ENCODE measurements at places on chromosomes 2 and 18. TPM values are rescaled to one million over a fixed set of nuclear protein-coding genes. Genes with fewer than 3 reads are reported as not detected.

Gene NOL4
- total RNA-seq, result 140 TPM

Gene SS18
- total RNA-seq, result 49.3 TPM

Gene ILKAP
- 73.4 TPM for total RNA-seq

Gene RNF125
- total RNA-seq, result 2.0 TPM

Gene NT5DC4
- not detected for total RNA-seq

Gene VSNL1
- 24.5 TPM for total RNA-seq

Gene CYS1
- 0.82 TPM for total RNA-seq

Gene TBR1
- total RNA-seq, result 73.8 TPM

Gene FECH
- total RNA-seq, result 29.8 TPM

Gene SOWAHC
- total RNA-seq, result 33.0 TPM

Gene GYPC
- total RNA-seq, result 19.6 TPM

Gene CRIM1
- total RNA-seq, result 97.8 TPM

Gene IL1RN
- total RNA-seq, result not detected

Gene SLC23A3
- under 0.01 TPM for total RNA-seq

Gene BOK
- 20.8 TPM for total RNA-seq

Gene GPBAR1
- not detected for total RNA-seq

Gene SOS1
- total RNA-seq, result 26.5 TPM

Gene GPR155
- total RNA-seq, result 14.7 TPM

Gene SLC16A14
- total RNA-seq, result 62.0 TPM

Gene IL36RN
- not detected for total RNA-seq

Gene ESPNL
- total RNA-seq, result under 0.01 TPM

Gene WDPCP
- 43.2 TPM for total RNA-seq

Gene TFPI
- total RNA-seq, result 27.7 TPM

Gene SERPINB10
- total RNA-seq, result 0.41 TPM

Gene INHA
- 0.41 TPM for total RNA-seq

Gene LAMA3
- 1.2 TPM for total RNA-seq

Gene CPO
- not detected for total RNA-seq

Gene ECEL1
- total RNA-seq, result 2.4 TPM

Gene PSD4
- 3.3 TPM for total RNA-seq

Gene MOB1A
- 51.8 TPM for total RNA-seq

Gene MAP3K19
- 0.41 TPM for total RNA-seq

Gene ASB3
- total RNA-seq, result 80.7 TPM

Gene TXNDC2
- not detected for total RNA-seq

Gene ST8SIA5
- 4.9 TPM for total RNA-seq

Gene IHH
- total RNA-seq, result 0.41 TPM

Gene NEU2
- total RNA-seq, result not detected

Gene RGPD4
- not detected for total RNA-seq

Data from frontal cortex (tissue), 4 donors.